Cardiac muscle cell (in vitro differentiated cells and primary cell): ENCODE measurements at places on chromosomes 12 and 14. TPM values are rescaled to one million over a fixed set of nuclear protein-coding genes. Genes with fewer than 3 reads are reported as not detected.

Gene BORCS5
- polyA plus RNA-seq, result 17.3 and 29.7 TPM in 2 replicates

Gene TAS2R31
- 0.29 and 0.62 TPM in 2 replicates for polyA plus RNA-seq

Gene TPH2
- polyA plus RNA-seq, result not detected in 2 replicates

Gene PUS1
- polyA plus RNA-seq, result 7.6 and 10.4 TPM in 2 replicates

- no peak for DNase-seq
These were observed 53.1 kb downstream of the EIF2S3B start for GRCh38 chr12:10558789-10559188.

GRCh38 chr12:64646318-64646717, 36.0 kb downstream of the RASSF3 start:
- no peak for DNase-seq

- DNase-seq, result peak; percentile 47
These were observed 496.4 kb downstream of the PCNX1 start for GRCh38 chr14:71403656-71404055.
